ENCODE measurements at places on chromosomes 1 and 21.
A peak's percentile ranks its signal among the peaks of the same experiment; 100 is the strongest.

DNA sequence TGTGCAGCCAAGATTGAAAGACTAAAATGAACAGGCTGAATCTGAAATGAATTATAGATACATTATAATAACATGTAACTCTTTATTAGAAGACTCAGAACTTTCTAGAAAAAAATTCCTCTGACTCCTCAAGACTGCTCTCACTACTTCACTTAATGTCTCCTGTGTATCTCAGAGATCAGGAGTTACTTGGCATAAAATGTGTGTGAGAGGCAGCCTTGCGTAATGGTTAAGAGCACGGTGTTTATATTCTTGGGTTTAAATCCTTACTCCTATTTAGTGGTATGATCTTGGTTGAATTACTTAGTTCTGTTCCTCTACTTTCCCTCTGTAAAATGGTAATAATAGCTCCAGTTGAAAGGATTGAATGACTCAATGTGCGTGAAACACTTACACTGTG, 634.9 kb downstream of the LTN1 start:
- DNase-seq, result no peak

DNA sequence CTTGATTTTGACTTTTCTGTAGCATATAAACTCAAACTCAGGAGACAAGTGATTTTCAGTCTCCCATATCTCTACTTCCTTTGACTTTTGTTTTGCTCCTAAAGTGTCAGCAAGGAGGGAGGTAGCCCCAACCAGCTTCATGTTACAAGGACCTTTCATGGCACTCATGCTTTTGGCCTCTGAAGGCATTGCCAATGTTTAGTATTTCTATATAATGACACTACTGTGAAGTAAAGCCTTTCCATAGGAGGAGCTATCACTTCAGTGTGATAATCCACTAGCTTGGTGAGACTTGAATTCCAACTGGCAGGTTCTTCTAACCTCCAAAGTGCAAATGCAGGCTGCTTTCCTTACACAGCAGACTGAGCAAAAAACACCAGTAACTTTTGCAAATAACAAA, 14.4 kb downstream of the COLGALT2 start:
- DNase-seq, result no peak

- no peak for DNase-seq
Measured at GRCh38 chr1:171869097-171869496, 27.8 kb downstream of the DNM3 start.

GRCh38 chr1:72227667-72228066, 54.7 kb downstream of the NEGR1 start:
- DNase-seq, result no peak

GRCh38 chr1:168945870-168946269, 160.6 kb upstream of the ATP1B1 start:
- no peak for DNase-seq

GRCh38 chr1:5297180-5297885, 642.9 kb downstream of the AJAP1 start:
- DNase-seq, result no peak

DNA sequence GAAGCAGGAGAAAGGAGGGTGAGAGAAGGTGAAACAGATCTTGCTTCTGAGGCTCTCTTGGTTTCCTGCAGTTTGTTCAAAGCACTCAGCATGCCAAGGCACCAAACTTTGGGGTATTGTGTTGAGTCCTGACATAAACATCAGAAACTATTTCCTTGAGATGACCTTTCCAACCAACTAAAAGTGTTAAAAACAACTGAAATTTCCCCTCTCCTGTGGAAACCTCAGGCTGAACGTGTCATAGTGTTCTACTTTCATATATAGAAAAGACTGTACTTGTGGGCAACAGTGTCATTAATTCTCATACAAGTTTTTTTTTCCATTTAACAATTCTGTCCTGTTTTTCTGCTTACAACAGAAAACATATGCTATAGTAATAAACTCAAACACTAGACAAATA, 6.3 kb upstream of the LYST start:
- no peak for DNase-seq

- peak; percentile 50 for DNase-seq
Measured at GRCh38 chr1:30525971-30526651, 197.3 kb downstream of the MATN1 start.

DNA sequence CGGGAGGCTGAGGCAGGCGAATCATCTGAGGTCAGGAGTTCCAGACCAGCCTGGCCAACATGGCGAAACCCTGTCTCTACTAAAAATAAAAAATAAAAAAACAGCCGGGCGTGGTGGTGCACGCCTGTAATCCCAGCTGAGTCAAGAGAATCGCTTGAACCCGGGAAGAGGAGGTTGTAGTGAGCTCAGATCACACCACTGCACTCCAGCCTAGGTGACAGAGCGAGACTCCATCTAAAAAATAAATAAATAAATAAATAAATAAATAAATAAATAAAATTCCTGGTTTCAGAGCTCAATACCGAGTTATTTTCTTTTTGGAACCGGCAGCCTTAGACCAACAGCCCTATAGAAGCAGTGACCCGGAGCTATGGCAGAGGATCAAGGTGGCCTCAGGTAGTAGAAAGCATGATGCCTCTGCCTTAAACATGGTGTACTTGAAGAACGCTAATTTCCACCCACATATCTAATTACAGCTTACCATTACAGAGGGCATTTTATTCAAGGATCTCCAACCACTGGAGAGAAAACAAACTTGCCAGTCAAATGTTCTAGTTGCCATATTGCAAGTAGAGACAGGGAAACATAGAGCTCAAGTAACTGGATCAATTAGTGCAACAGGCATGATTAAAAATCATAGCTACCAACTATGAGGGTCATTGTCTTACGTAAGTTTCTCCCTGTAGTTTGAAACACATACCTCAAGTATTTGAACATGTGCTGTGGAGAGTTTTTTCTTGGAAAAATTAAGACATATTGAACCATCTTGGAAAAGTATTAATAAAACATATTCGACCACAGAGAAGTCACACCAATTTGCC, 2.0 kb upstream of the ENAH start:
- DNase-seq, result no peak

DNA sequence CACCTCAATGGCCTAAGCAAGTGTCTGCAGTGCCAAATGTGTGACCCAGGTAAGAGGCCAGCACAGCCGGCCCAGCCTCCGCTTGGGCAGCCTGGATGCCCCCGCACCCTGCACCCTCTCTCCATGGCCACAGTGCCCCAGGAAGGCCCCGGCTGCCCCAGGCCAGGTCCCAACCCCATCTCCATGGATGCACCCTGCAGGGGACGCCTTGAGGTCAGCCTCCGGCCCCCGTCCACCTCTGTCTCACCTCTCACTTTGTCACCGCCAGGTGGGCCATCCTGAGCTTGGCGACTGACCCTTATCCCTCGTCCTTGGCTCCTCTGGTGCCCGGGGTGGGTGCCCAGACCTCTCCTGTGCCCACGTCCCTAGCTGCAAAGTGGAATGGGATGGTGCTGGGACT, 2.2 kb downstream of the TNFRSF14 start:
- no peak for DNase-seq

DNA sequence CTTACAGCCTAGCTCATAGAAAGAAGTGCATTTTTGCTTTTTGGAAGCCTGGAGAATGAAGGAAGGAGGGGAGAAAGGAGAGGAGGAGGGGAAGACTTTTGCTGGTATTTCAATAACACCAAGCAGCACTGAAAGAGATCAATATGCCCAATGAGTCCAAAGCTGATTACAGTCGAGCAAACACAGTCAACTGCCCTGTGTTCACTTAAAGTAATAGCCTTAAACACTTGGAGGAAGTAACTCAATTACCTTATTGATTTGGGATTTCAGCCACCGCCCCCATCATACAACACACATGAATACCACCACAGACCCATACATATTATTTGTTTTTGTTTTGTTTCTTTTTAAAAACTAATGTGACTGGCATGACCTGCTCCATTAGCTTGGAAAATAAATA, 23.3 kb upstream of the RXRG start:
- no peak for DNase-seq

- no peak for DNase-seq
Measured at GRCh38 chr1:54110996-54111395, 41.8 kb downstream of the CDCP2 start.

GRCh38 chr1:112307930-112308591, 88.0 kb upstream of the CTTNBP2NL start:
- DNase-seq, result no peak

DNA sequence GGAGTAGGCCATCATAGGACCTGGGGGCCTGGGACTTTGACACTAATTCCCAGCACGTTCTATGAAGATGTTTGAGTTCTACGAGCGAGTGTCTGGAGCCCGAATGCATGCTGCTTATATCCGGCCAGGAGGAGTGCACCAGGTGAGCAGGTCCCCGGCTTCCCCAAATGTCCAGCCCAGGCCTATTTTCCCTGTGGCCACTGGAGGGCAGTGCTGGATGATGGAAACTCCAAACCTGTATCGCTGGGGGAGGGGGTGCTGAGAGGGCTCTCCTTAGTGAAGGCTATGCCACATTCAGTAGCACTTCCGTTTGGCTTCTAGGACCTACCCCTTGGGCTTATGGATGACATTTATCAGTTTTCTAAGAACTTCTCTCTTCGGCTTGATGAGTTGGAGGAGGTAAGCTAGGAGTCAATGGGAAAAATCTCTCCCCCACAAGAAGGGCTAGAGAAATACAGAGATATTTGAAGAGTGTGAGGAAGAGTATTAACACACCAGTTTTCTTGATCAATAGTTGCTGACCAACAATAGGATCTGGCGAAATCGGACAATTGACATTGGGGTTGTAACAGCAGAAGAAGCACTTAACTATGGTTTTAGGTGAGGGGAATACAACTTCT, 5.2 kb upstream of the FCER1G start:
- DNase-seq, result peak; percentile 92

DNA sequence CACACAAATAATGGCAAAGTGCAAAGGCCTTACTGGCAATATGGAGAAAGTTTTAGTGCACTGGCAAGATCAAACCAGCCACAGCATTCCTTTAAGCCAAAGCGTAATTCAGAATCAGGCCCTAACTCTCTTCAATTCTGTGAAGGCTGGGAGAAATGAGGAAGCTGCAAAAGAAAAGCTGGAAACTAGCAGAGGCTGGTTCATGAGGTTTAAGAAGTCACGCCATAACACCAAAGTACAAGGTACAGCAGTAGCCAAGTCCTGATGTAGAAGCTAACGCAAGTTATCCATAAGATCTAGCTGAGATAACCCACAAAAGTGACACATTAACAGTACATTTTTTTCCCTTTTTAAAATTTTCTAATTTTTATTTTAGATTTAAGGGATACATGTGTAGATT, 57.1 kb downstream of the SLC27A3 start:
- no peak for DNase-seq

GRCh38 chr1:182003025-182003725, 58.3 kb downstream of the ZNF648 start:
- no peak for DNase-seq

DNA sequence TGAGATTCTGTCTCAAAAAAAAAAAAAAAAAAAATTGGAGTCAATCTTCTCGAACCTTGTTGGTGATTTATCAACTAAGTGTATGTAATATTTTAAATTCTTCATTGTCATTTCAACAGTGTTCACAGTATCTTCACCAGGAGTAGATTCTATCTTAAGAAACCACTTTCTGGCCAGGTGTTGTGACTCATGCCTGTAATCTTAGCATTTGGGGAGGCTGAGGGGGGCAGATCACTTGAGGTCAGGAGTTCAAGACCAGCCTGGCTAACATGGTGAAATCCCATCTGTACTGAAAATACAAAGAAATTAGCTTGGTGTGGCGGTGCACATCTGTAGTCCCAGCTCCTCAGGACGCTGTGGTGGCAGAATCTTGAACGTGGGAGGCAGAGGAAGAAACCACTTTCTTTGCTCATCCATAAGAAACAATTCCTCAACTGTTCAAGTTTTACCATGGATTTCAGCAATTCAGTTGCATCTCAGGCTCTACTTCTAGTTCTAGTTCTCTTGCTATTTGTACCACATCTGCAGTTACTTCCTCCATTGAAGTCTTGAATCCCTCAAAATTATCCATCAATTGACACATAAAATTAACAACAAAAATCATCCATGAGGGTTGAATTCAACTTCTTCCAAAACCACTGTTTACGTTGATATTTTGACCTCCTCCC, 30.4 kb upstream of the EYA3 start:
- DNase-seq, result no peak

DNA sequence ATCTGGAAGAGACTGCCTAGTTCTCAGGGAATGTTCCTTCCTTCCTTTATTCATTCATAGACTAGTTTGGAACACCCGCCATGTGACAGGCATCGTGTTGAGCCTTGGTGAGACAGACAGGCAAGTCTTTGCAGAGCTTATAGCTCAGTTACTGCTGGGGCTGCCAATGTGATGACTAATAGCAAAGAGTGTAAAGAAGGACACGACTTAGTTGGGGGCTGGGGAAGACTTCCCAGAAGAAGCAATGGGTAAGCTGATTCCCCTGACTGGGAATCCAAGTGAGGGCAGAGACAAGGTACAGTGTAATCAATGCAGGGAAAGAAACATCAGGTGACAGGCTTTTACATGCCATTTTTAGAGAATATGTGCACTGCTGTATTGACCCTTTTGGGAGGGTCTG, 51.2 kb downstream of the TENT5C start:
- no peak for DNase-seq

GRCh38 chr21:43720539-43721166, 1.7 kb downstream of the PDXK start:
- DNase-seq, result no peak

DNA sequence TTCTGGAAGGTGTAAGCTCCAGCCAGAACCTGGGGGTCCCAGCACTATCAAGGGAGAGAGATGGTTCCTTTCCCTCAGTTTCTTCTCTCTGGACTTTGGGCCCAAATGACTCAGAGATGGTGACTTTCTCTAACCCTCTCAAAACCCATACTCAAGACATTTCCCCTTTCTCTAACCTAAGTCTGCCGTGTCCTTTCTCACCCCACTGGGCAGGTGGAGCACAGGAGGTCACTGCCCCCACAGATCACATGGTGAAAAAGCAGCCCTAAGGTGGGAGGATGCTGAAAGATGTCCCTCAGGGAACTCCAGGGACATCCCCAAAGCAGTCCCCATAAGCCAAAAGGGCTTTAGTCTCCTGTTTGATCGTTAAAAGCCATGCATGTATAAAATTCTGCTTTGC, 173.7 kb downstream of the HIVEP3 start:
- no peak for DNase-seq

GRCh38 chr1:47230692-47231300, 1.2 kb downstream of the TAL1 start:
- DNase-seq, result peak; percentile 51

- DNase-seq, result no peak
Measured at GRCh38 chr1:172776071-172776470, 117.2 kb downstream of the FASLG start.

- DNase-seq, result no peak
Measured at GRCh38 chr1:37952738-37953137, 5.9 kb upstream of the INPP5B start.

Measured in iPS-NIHi11 (cell line).